ENCODE measurements at places on chromosomes 2 and 18.

- no peak for DNase-seq
These were observed 221.4 kb upstream of the TRIB2 start for GRCh38 chr2:12495247-12495868.

- DNase-seq, result no peak
These were observed 37.9 kb downstream of the BUB1 start for GRCh38 chr2:110639972-110640371.

DNA sequence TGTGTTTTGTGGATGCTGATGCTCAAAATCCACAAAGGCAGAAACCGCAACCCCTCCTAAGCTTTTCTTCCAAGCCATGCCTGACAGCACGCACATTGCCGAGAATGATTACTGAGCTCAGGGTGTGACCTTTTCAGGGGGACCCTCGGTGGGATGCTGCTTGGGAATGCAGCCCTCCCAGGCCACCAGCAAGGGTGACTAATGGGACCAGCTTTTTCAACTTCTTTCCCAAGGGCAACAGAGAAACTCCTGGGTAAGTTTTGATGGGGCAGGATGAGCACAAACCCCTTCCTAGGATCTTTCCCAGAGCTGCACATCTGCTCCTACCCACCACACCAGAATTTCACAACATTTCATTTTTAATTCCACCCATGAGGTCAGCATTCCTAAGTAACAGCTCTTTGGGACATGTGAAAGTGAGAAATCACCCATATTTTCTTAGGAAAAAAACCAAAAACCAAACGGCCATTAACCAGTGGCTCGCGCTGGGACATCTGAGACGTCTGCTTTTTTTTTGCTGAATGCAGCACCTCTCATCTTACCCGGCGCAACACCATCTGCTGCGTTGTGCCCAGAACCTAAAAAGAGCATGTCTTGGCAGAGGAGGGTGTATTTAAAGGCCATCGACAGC, 119.0 kb downstream of the ARL4C start:
- no peak for DNase-seq

- DNase-seq, result no peak
These were observed 105.8 kb downstream of the WDR7 start for GRCh38 chr18:56756966-56757365.

GRCh38 chr2:236305531-236305930, 41.3 kb upstream of the ASB18 start:
- DNase-seq, result no peak

DNA sequence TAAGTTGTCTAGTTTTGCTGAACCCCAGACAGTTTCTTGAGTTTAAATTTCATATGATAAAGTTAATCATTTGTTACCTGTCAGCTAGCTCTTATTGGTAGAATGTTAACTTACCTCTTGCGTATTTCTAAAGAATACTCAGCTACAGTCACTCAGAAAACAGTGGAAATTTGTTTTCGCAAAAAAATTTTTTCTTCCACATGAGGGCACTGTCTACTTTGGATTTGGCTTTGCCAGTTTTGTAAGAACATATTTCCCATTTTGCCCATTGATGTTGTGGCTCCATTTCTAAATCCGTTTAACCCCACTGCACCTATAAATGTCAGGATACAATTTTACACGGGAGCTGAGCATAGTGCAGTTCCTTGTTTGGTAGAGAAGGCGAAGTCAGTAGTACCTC, 19.1 kb upstream of the GCFC2 start:
- no peak for DNase-seq

DNA sequence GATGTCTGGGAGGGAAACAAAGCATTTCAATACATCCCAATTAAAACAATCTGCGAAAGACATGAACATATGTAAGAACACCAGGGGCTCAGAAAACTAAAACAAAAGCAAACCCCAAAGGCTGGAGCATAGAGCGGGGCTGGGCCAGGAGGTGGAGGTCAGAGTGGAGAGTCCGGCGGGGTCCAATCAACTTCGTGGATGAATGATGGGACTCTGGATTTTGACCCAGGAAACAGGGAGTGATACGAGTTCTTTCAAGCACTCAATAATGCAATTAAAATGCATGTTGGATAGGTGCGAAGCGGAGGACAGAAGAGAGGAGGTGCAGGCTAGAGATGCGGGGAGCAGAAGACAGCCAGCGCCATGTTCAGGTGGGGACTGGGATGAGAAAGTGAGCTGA, 200.7 kb upstream of the PXDN start:
- DNase-seq, result no peak

DNA sequence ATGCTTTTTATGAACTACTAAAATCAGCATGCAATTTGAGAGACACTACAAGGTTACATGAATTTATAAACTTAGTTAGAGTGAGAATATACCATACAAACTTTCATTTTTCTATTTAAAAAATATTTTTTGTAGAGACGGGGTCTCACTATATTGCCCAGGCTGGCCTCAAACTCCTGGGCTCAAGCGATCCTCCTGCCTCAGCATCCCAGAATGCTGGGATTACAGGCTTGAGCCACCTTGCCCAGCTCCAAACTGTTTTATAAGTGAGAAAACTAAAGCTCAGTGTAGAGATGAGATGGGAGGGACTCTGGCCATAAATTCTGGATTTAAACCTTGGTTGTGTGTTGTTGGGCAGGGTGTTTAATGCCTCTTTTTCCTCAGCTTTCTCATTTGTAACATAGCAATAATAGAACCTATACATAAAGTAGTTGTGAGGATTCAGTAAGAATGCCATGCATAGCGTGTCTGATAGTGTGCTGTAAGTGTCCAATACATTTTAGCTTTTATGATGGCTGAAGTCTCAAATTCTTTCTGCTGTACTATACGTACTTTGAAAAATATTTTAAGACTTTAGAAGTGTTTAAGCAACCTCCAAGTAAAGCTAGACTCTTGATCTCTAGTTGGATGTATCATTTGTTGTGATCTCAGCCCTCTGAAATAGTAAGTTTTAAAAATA, 9.7 kb downstream of the CAB39 start:
- DNase-seq, result no peak

DNA sequence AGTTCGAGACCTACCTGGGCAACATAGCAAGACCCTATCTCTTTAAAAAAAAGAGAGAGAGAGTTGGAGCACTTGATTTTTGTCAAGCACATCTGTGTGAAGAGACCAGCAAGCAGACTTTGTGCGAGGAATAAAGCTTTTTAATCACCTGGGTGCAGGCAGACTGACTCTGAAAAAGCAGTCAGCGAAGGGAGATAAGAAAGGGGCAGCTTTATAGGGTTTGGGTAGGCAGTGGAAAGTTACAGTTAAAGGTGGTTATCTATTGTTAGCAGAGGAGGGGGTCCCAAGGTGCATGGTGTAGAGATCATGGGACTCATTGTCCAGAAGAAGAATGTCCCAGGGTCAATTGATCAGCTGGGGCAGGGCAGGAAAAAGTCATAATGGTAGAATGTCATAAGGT, 34.4 kb downstream of the NCL start:
- DNase-seq, result no peak

DNA sequence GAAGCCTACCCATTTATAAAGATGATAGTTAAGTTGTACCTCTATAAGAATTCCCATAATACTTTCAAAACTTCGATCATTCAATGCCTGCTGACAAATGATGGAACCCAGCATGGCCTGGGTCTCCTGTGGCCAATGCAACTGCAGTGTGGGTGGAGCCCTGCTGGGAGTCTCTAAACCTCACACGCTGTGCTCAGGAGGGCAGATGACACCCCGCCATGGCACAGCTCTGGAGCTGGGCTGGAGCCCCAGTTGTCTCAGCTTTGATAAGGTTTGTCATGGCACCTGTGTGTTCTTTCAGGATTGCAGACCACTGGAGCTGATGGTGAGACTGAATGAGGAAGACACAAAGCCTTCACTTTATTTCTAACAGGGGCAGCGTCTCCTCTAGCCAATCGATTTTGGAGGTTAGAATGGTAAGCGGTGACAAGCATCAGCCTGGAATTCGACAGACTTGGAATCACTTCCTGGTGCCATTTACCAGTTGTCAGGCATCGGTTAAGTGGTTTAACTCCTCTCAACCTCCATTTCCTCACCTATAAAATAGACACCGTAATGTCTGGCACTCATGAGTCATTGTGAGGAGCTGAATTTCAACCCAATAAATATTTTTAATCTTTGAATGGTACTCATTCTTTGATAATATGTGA, 383.6 kb upstream of the SALL3 start:
- no peak for DNase-seq

- no peak for DNase-seq
These were observed 22.8 kb downstream of the TNS1 start for GRCh38 chr2:217980036-217980435.

GRCh38 chr2:101751875-101752619, 54.5 kb downstream of the MAP4K4 start:
- DNase-seq, result no peak

DNA sequence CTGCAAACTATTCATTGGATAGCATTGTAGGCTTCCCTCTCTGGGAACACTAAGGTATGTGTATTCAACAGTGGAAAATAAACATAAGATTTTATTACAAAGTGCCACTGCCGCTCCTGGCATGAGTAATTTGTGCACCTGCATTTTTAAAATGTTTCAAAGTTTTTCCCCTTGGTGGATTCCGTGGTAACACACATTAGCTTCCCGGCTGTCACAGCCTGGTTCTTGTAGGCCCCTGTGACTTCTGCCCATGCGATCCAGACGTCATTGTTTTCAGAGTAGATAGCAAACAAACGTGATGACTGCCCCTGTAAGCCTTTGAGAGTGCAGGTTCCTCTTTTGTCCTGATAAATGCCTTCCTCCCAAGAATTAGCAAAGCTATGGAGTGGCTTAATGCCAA, 421.0 kb downstream of the ZNF521 start:
- no peak for DNase-seq

GRCh38 chr2:80392441-80392840, 87.9 kb upstream of the LRRTM1 start:
- no peak for DNase-seq

DNA sequence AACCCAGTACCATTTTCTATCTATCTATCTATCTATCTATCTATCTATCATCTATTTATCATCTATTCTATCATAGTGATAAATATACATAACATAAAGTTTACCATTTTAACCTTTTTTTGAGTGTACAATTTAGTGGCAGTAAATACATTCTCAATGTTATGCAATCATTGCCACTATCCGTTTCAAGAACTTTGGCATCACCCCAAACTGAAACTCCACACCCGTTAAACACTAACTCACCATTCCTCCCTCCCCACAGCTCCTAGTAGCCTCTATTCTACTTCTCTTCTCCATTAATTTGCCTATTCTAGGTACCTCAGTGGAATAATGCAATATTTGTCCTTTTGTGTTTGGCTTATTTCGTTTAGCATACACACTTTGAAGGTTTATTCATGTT, 82.5 kb upstream of the KCNE4 start:
- no peak for DNase-seq

DNA sequence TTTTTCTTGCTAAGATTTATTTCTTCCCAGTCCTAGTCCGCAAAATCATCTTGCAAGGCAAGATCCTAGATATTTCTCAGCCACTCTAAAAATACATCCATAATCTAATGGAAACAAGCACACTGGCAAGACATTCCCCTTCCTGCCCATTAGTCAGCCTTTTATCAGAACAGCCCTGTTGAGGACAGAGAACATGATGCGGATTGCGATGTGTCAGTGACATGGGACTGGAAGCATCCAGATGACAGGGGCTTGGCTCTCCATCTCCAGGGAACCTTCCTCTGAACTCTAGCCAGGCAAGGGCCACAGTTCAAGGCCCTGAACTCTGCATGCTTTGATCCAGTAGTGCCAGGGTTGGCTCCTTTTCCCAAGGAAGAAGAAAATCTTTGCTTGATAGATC, 70.0 kb downstream of the VSNL1 start:
- DNase-seq, result no peak

GRCh38 chr2:15638720-15639119, 47.1 kb downstream of the DDX1 start:
- no peak for DNase-seq

GRCh38 chr2:131010566-131010965, 82.7 kb downstream of the FAM168B start:
- DNase-seq, result peak; percentile 23

DNA sequence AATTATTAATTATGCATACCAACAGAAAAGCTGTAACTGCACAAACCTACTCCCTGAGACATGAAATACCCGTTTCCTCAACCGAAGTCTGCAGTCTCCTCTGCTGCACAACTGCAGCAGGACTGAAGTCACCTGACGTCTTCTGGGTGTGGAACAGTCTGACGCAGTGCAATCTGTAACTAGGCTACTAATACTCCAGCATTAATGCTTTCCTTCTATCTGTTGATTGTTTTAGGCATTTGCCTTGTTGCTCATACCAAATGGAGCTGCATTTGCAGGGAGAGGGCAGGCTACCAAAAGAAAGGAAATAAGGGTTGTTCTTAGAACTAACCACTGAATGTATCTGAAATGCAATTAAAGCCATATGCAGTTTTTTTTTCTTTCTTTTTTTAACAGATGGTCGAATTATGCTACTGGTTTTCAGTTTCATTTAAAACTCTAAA, 40.1 kb downstream of the RTN4 start:
- peak; percentile 69 for DNase-seq

DNA sequence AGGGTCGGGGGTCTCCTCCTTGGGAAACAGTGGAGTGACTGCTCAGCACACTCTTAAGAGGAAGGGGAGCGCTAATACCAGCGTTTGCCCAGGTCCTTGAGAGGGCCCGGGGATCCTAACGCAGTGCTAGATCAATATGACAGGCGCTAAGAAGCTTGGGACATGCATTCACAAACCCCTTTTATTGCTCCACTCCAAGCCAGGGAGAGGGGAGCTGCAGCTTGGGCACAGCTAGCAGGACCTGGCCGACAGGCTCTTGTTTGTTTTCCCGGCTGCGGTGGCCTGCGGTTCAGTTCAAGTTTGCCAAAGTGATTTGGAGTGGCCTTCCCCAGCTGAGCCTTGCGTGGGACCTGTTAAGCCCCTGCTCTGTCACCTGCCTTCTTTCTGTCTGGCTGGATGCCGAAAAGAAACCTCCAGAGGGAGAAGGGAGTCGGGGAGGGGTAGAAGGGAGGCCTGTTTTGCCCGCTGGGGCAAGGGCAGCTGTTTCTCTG, 152.1 kb downstream of the GLI2 start:
- DNase-seq, result no peak

GRCh38 chr2:26245231-26245732, 543 bp downstream of the HADHB start:
- peak; percentile 52 for DNase-seq

GRCh38 chr2:28134262-28134812, 243.8 kb downstream of the BABAM2 start:
- DNase-seq, result no peak

- DNase-seq, result peak; percentile 56
These were observed at the start of gene MTA3 for GRCh38 chr2:42568401-42569115. Gene MTA3 (plus strand): TSS chr2:42568632. CDS start chr2:42568746, 114 bp downstream.

GRCh38 chr2:77479395-77479794, 42.8 kb downstream of the LRRTM4 start:
- no peak for DNase-seq
